ENCODE measurements at places on chromosomes 5 and 9.
A peak's percentile ranks its signal among the peaks of the same experiment; 100 is the strongest.

- no peak for DNase-seq
Measured at GRCh38 chr9:91405343-91406077, 18.1 kb downstream of the NFIL3 start.

- DNase-seq, result no peak
Measured at GRCh38 chr5:98641671-98642070, 131.8 kb upstream of the RGMB start.

GRCh38 chr9:18791074-18791473, 241.9 kb downstream of the SAXO1 start:
- no peak for DNase-seq

DNA sequence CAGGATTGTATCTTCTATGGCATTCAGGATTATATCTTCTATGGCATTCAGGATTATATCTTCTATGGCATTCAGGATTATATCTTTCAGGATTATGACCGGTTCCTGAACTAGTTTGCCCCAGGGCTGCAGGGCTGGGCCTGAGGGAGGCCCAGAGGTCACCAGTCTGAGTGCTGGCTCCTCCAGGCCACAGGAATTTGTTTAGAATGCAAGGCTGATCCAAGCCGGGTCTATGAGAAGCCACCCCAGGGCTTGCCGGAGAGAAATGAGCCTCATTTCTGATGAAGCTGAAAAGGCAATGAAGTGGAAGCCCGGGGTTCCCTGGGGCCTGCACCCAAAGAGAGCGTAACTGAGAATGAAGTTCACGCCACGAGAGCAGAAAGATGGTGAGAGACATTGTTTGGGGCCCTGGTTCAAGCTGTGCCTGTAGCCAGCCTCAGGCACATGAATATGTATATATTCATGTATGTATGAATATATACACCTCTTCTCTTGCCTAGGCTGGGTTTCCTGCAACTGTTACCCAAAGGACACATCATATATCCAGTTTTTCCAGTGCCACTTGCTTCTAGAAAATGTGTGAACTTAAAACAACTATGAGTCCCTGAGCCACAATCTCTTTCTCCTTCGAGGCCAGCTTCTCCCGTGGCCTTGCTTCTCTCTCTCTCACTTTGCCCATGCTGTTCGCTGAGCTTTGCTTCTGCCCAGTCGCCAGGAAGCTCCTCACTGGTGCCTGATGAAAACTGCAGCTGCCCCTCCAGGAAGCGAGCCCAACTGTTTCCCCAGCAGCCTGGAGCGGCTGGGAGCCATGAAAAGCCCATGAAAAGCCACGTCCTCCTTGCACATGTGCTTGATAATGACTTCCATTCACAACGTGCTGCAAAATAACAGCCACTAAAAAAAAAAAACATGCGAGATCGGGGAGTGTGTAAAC, 62.3 kb downstream of the GTF3C4 start:
- DNase-seq, result no peak

GRCh38 chr9:70392850-70393249, 21.6 kb downstream of the KLF9 start:
- no peak for DNase-seq

- no peak for DNase-seq
Measured at GRCh38 chr5:176897263-176897662, 1.9 kb downstream of the HK3 start.

- no peak for DNase-seq
Measured at GRCh38 chr5:34686762-34687268, 30.7 kb downstream of the RAI14 start.

GRCh38 chr5:33417632-33418031, 23.1 kb upstream of the TARS1 start:
- no peak for DNase-seq

DNA sequence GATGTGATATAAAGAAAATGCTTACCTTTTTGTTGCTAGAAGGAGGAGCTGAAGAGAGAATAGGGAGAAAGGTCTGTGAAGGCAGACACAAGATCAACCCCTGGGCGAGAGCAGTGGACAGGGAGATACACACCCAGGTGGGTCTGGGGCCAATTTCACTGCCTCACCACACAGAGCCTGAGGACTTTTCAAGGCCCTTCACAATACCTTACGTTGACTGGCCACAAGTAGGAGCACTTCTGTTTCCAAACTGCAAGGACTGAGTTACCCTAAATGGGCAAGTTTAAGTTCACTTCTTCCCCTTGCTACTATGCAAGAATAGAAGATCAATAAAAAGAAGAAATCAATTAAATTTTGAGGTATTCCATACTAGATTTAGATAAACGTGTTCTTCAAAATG, 174.5 kb upstream of the SLC12A2 start:
- peak; percentile 16 for DNase-seq

- DNase-seq, result no peak
Measured at GRCh38 chr9:16656432-16657169, 213.9 kb downstream of the BNC2 start.

DNA sequence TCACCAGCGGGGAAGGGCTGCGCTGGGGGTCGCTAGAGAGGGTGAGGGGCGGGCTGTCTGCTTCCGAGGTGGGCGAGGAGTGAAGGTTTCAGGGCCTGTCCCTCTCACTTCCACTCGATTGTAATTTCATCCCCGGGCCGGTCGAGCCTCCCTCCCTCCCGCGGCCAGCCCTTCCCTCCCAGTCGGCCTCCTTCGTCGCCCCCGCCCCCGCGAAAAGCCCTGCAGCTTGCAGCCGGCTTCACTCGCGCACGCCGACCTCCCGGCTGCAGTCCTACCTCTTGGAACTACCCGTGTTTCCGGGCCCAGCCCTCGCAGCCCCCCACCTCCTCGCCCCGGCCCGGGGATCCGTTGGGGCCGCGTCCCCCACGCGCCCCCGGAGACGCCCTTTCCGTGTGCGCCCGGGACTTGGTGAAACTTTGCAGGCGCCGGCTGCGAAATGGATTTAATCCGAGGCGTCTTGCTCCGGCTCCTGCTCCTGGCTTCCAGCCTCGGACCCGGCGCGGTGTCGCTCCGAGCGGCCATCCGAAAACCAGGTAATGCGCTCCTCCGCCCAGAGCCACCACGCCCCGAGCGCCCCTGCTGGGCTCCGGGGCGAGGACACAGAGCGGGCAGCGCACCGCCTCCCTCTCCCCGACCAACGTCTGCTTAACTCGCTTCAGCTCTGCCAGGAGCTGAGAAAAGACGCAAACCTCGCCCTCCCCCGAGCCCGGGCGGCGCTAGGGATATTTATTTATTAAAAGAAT, at the start of gene EGFLAM:
Gene EGFLAM, plus strand, starts transcription at position 241 of the 743 bp plus-strand sequence. Its CDS starts 196 bp downstream, at position 437.
- peak; percentile 17 for DNase-seq

- DNase-seq, result no peak
Measured at GRCh38 chr5:88808153-88808552, 74.8 kb downstream of the MEF2C start.

- no peak for DNase-seq
Measured at GRCh38 chr5:87877023-87877422, 391.6 kb downstream of the TMEM161B start.
